ENCODE measurements at places on chromosomes 11 and 22.

DNA sequence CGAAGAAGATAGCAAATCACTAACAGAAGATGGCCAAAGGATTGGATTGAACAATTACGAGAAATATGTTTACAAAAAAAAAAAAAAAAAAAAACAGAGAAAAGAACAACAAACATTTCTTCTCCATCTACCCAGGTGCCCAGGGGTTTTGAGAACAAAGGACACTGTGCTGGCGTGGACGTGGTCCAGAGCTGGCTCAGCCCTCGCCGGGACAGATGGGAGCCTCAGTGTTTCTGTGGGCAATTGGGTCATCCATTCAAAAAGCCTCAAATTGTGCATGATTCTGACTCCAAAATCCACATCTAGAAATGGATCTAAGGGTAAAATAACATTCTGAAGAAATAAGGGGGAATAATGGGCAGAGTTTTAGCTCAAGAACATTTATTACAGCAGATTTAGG lies 63.1 kb downstream of the DHCR7 start:
- no peak for DNase-seq

DNA sequence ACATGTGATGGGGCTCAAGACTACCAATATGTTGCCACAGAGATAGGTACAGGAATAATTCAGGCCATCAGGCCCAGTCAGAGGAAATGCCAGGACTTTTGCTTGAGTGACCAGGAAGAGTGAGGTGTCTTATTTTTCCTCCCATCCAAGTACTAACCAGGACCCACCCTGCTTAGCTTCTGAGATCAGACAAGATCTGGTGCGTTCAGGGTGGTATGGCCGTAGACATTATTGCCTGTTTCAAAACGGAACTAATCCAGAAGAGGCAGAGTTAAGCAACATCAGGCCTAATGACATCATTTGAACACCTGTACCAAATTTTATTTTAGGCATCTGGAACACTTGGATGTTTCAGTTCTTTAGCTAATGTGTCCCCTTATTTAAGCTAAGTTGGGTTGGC lies 205.5 kb upstream of the POU2AF2 start:
- DNase-seq: no peak

DNA sequence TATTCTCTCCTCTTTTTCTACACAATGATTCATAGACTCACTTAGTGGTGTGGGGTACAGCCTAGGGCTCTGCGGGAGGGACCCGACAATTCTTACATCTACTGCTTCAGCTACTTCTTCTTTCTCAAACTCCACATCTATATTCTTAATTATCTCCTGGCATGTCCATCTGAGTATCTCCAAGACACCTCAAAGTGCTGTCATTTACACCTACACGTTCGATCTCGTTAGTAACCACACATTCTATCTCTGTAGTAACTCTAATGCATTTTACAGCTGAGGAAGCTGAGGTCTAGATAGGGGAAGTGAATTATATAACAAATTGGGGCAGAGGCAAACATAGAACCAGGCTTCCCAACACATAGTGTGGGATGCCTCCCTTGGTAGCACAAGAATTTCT lies 27.7 kb upstream of the RRM1 start:
- DNase-seq: no peak

- no peak for DNase-seq
Observed at GRCh38 chr11:61334434-61335354, 1.7 kb downstream of the TKFC start.

Data from activated naive CD4-positive, alpha-beta T cell (primary cell).